Nasal cavity respiratory epithelium epithelial cell of viscerocranial mucosa (primary cell): ENCODE measurements at places on chromosomes 2 and 18. TPM values are rescaled to one million over a fixed set of nuclear protein-coding genes. Genes with fewer than 3 reads are reported as not detected.

Gene HOXD12
- not detected in 2 replicates for total RNA-seq

Gene GKN2
- not detected in 2 replicates for total RNA-seq

Gene ABCG5
- not detected in 2 replicates for total RNA-seq

Gene CD28
- total RNA-seq, result not detected in 2 replicates

Gene POMC
- total RNA-seq, result 0.07 TPM in 1 of 2 replicates, not detected in the other

Gene RESP18
- total RNA-seq, result not detected in 2 replicates

Gene FASTKD2
- 58.4 and 67.0 TPM in 2 replicates for total RNA-seq

Gene SERPINB4
- total RNA-seq, result 1.7 and 63.5 TPM in 2 replicates

Gene LIMS1
- total RNA-seq, result 57.4 and 106 TPM in 2 replicates

Gene PREB
- total RNA-seq, result 39.4 and 82.7 TPM in 2 replicates

Gene MALT1
- 57.4 and 67.0 TPM in 2 replicates for total RNA-seq

Gene CDK15
- not detected in 2 replicates for total RNA-seq

Gene ARHGAP15
- 0.07 TPM in 1 of 2 replicates, not detected in the other for total RNA-seq

Gene KATNAL2
- 0.34 and 3.9 TPM in 2 replicates for total RNA-seq

Gene GPR55
- not detected in 2 replicates for total RNA-seq
